Inflammatory macrophage (primary cell): ENCODE measurements at places on chromosomes 12 and 14.

GRCh38 chr14:55328317-55328716 is 57.1 kb downstream of the FBXO34 start:
- no peak for DNase-seq

DNA sequence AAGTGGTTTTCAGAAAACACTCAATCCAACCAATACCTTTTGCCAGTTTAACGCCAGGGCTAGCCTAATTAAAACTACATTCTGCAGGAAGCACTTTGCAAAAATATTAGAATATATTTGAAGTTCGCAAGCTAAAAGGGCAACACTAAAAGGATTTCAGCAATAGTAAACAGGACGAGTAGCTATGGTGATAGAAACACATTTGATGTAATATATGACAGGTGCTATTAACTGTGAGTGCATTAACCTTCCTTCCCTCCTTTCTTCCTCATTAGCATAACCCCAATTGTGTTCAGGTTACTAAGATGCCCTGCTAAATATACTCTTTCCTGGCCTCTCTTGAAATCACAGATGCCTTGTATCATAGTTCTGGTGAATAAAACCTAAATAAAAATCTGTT is 85.6 kb upstream of the TMCC3 start:
- no peak for DNase-seq

DNA sequence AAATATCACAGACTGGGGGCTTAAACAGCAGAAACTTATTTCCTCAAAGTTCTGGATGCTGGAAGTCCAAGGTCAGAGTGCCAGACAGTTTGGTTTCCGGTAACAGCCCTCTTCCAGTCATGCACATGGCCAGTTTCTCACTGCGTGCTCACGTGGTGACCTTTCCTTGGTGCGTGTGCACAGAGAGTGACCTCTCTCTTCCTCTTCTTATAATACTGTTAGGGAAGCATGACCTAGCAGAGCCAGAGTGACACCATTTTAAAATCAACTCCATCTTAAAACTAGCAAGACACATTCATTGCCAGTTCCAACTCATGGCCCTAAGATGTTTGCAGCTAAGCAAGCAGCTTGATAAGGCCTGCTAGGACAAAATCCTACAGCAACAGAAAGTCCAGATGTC is 221.5 kb upstream of the DAAM1 start:
- DNase-seq = no peak

GRCh38 chr12:131990066-131990979 is 40.6 kb downstream of the EP400 start:
- DNase-seq = no peak

- DNase-seq = no peak
Observed at GRCh38 chr12:34379142-34379541, 356.8 kb downstream of the ALG10 start.

DNA sequence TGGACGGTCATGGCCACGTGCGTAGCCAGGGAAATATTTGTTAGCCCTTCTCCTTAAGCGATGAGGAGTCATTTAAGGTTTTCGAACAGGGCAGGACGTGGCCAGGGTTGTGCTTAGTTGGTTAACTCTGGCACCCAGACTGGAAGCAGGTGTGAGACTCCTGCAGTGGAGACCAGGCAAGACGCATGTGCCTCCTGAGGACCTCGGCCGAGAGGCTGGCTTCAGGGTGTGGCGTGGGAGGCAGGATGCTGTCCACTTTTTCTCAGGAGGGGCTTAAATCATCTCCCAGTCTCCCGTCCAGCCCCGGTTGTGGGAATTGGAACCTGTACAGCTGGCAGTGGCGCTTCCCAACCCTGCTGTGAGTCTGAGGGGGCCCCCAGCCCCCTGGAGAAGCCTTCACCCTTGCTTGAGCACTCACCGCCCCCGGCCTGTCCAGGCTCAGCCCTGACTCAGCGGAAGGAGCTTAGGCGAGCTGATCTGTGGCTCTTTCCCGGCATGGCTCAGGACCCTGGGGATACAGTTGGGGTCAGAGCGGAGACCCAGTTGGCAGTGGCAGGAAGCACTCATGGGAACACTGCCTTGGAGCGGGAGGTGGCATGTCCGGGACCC is 46.3 kb upstream of the TSPAN9 start:
- DNase-seq = no peak

GRCh38 chr14:95948558-95948981 is 71.9 kb downstream of the TUNAR start:
- no peak for DNase-seq

GRCh38 chr12:24791622-24792021 is 157.3 kb downstream of the BCAT1 start:
- no peak for DNase-seq

GRCh38 chr12:40107803-40108620 is 2.1 kb upstream of the SLC2A13 start:
- DNase-seq = no peak

GRCh38 chr14:77372304-77372841 is 4.5 kb downstream of the TMED8 start:
- DNase-seq = no peak
